ENCODE measurements at places on chromosomes 4 and X.

- DNase-seq: no peak
Observed at GRCh38 chr4:186805020-186805820, 81.6 kb upstream of the FAT1 start.

GRCh38 chr4:8534129-8534528 lies 46.1 kb upstream of the GPR78 start:
- DNase-seq: no peak

- no peak for DNase-seq
Observed at GRCh38 chr4:106478152-106478551, 109.6 kb upstream of the GIMD1 start.

DNA sequence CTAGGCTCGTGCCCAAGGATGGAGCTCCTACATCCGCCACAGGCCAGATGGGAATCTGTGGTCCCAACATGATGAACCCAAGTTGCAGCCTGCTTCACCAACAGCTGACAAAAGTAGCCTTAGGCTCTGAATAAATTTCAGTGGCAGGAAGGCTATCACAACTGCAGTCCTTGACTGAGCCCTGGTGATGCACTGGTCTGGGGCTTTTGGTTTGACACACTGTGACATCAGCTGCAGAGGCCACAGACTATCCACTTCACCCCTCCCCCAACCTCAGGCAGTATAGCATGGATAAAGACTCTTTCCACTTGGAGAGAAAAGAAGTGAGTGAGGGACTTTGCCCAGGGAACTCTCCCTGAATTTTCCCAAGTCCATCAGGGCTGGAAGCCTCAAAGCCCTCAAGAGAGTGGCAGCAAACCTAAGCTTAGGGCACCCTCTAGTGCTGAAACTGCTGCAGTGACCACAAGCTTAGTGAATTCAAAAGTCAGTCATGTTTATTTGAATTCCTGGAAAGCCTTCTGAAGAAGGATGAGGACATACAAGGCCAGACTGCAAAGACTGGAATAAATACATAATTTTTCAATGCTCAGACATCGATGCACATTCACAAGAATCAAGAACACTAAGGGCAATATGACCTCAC lies 135.0 kb upstream of the TENT5D start:
- no peak for DNase-seq

DNA sequence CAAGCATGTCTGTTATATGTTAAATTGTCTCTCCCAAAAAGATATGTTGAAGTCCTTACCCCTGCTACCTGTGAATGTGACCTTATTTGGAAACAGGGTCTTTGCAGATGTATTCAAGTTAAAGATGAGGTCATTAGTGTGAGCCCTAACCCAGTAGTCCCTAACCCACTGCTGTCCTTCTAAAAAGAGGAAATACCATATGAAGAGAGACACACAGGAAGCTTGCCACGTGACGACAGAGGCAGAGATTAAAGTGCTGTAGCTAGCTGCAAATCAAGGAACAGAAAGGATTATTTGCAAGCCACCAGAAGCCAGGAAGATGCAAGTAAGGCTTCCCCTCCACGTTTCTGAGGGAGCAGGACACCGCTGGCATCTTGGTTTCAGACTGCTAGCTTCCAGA lies 150.1 kb downstream of the HNRNPD start:
- peak; percentile 35 for DNase-seq

- DNase-seq: no peak
Observed at GRCh38 chr4:176271749-176272148, 2.7 kb upstream of the ASB5 start.

DNA sequence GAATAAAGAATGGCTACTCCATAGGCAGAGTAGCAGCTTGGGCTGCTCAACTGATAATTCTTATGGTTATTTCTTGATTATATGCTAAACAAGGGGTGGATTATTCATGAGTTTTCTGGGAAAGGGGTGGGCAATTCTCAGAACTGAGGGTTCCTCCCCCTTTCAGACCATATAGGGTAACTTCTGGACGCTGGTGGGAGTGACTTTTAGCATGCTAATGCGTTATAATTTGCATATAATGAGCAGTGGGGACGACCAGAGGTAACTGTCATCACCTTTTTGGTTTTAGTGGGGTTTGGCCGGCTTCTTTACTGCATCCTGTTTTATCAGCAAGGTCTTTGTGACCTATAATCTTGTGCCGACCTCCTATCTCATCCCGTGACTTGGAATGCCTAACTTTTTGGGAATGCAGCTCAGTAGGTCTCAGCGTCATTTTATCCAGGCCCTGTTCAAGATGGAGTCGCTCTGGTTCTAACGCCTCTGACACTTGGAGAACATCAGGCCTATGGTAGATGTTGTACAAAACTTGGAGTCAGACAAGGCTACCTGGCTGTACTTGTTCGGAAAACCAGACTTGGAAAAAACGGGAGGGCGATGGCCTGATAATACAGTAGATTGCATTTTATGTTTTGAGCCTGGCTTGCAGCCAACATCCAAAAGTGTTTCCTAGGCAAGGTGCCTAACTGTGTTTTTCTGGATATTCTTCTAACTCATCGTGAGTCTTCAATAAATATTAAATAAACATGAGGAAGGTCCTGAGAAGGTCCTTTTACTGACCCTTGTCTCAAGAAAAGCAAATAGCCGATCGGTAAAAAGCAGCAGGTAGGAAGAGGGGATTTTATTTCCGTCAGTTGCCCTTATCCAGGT lies 1.8 kb upstream of the TMEM164 start:
- no peak for DNase-seq

DNA sequence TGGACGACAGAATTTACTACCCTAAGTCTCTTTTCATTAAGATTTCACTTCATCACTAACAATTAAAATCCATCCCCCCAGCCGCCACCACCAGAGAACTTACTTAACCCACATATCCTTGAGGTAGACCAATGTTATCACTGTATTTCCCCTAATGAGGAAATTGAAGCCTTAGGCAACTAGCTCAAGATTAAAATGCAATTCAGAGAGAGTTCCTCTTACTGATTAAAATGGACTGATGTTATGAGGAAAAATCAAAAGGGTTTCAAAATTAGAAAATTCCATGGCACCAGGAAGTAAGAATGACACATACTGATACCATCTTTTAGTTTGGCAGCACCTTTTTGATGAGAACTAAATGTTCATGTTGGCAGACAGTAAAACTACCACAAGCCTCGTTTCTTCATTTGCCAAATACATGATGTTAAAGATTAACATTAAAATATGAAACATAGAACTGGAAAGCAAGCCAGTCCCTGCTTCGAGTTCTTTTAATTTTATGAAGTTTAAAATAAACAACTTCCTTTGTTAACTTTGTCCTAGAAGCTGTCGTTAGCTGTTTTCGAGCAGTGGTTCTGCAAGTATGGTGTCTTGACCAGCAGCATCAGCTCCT lies 69.3 kb upstream of the CCDC160 start:
- DNase-seq: no peak

- DNase-seq: no peak
Observed at GRCh38 chrX:39475372-39475771, 622.4 kb downstream of the BCOR start.

GRCh38 chr4:118816538-118817177 lies 19.3 kb downstream of the SEC24D start:
- DNase-seq: no peak

DNA sequence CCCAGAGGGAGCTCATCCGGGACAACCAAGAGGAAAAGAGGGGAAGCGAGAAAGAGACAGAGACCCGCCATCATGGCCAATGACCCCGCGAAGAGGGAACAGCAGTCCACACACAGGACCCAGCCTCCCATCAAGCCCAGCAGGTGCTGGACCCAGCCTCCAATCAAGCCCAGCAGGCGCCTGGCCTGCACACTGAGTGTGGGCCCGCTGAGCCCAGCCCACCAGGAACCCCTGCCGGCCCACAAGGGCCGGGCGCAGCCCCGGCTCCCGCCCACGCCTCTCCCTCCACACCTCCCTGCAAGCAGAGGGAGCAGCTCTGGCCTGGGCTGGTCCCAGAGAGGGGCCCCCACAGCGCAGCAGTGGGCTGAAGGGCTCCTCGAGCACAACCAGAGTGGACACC lies 391.1 kb downstream of the IDS start:
- no peak for DNase-seq

- DNase-seq: no peak
Observed at GRCh38 chrX:2588049-2588448, 87.3 kb upstream of the DHRSX start.

GRCh38 chr4:7050481-7051143 lies 7.4 kb downstream of the TADA2B start:
- no peak for DNase-seq

DNA sequence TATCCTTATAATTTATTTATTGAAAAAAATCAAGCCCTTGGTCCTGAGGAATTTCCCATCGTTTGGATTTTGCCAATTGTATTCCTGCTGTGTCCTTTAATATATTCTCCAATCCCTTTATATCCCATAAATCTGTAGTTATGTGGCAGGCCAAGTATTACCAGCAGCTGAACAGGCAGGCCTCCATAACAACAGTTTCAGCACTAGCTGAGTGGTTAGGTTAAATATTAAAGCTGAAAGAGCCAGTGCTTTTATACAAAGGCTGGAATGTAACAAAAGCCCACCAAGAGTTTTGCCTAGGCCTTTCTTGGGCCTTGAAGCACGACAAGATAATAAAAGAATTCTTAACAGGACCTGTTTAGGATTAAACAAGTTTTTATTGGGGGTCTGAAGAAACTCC lies 366.6 kb upstream of the GALNT7 start:
- DNase-seq: no peak

DNA sequence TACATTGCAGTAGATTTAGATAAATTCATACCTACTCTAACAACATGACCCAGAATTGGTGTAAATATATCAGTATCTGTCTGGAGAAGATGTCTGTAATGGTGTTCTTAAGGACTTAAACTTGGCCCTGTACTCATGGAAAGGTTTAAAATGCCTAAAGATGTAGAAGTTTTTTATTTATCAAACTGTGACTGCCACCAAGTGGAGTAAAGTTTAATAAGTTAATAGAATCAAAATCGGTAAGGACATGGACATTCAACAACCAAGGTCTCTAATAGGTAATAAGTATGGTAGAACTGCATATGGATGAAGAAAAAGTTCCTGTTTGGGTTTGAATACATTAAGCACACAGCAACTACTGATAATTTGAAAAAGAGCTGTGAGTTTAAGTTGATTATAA lies 474.0 kb upstream of the NDST3 start:
- no peak for DNase-seq

DNA sequence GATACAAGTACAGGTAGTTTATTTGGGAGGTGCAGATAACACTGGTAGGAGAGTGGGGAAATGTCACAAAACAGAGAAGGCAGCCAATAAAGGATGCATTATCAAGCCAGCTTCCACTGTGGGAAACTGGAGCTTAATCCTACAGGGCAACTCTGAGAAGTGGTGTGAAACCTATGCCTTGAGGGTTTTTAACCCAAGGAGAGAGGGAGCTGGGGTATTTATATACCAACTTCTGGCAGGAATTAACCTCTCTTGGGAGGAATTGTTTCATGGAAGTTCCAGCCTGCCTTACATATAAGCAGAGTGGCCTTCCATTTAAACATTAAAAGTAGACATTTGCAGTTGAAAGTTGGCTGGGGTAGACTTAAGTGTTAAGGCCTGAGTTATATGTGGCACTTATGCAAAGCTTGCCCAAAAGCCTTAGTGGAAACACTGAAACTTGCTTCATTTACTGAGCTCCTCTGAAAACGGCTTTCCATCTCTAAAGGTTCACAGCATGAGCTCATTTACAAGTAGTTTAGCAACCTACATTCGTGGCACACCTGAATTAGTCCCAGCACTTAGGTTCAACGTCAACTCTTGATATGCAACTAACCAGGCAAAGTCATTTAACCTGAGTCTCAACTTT lies 19.2 kb downstream of the MAGEB17 start:
- DNase-seq: no peak

- DNase-seq: no peak
Observed at GRCh38 chr4:145530662-145531061, 49.0 kb downstream of the SMAD1 start.

DNA sequence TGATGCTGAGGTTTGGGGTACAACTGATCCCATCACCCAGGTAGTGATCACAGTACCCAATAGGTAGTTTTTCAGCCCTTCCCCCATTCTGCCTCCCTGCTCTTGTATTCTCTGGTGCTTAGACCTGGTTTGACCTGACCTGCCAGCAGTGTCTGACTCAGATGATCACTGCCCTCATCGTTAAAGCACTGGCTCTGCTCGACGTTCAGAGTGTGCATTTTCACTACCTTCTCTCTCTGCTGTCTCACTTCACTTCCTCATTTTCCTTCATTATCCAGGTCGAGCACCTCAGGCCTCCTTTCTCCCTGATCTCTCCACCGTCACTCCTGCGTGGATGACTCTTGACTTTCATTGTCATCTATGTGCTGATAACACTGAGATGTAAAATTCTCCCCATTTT lies 83.6 kb downstream of the PARM1 start:
- DNase-seq: no peak

GRCh38 chr4:126267689-126268088 lies 952.9 kb downstream of the FAT4 start:
- no peak for DNase-seq

DNA sequence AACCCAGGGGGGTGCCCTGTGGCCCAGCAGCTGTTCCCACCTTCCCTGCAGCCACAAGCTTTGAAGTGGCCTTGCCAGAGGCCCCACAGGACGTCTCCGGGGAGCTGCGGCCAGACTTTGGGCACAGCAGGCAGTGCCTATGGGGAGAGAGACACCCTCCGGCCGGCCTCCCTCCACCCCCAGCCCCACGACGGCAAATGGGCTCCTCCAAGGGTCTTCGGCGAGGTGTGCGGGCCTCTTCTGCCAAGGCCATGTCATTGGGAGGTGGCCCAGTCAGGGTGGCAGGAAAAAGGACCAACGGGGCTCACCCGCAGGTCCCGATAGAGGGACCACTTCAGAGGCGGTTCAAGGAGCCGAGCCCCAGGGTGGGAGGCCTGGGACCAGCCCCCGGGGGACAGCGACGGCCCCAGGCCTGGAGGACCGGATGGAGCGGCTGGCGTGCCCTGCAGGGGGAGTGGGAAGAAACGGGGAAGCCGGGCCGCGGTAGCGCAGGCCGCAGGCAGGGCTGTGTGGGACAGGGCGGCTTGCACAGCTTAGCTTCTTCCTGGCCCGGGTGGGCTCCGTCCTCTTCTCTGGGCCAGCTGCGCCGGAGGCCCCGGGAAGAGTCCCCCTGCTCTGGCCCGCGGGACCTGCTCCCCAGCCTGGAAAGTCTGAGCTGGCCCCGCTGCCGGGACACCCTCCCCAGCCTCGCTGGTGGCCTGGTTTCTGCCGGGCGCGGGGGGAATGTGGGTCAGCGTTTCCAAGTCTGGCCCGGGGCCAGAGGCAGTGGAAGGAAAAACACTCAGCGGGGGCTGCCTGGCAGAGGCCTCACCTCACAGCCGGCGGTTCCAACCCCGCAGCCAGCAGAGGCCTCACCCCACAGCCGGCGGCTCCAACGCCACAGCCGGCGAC lies 21.9 kb upstream of the SPON2 start:
- DNase-seq: peak; percentile 0

GRCh38 chr4:137452799-137453198 lies 79.5 kb downstream of the PCDH18 start:
- DNase-seq: no peak

GRCh38 chr4:6338175-6338950 lies 68.7 kb downstream of the WFS1 start:
- no peak for DNase-seq

- no peak for DNase-seq
Observed at GRCh38 chr4:161285461-161285860, 878.3 kb downstream of the FSTL5 start.

GRCh38 chrX:85159644-85160043 lies 83.9 kb downstream of the SATL1 start:
- no peak for DNase-seq

- DNase-seq: no peak
Observed at GRCh38 chr4:40192114-40193015, 4.5 kb upstream of the RHOH start.

Data from stimulated activated naive B cell treated with anti-CD40 and anti-IgM and Interleukin-4, amounts not matched to agents 10 μg/mL and 1 μg/mL and 100 μg/mL, for 72 hours (primary cell).